Stimulated activated CD8-positive, alpha-beta memory T cell treated with anti-CD3 and anti-CD28 coated beads, Interleukin-7, amount 100 ng/mL, for 4 hours (primary cell): ENCODE measurements at places on chromosomes 11 and 22.

- DNase-seq: no peak
These were observed 22.8 kb downstream of the JAML start for GRCh38 chr11:118201966-118202365.

- no peak for DNase-seq
These were observed at the start of gene CD248 for GRCh38 chr11:66316849-66317251. TSS of gene CD248 (minus strand) at chr11:66317044. CDS start at chr11:66317027, 17 bp downstream.

- no peak for DNase-seq
These were observed 2.8 kb upstream of the OR51M1 start for GRCh38 chr11:5380740-5381342.

- no peak for DNase-seq
These were observed 5.3 kb downstream of the KCNK7 start for GRCh38 chr11:65590240-65590738.

DNA sequence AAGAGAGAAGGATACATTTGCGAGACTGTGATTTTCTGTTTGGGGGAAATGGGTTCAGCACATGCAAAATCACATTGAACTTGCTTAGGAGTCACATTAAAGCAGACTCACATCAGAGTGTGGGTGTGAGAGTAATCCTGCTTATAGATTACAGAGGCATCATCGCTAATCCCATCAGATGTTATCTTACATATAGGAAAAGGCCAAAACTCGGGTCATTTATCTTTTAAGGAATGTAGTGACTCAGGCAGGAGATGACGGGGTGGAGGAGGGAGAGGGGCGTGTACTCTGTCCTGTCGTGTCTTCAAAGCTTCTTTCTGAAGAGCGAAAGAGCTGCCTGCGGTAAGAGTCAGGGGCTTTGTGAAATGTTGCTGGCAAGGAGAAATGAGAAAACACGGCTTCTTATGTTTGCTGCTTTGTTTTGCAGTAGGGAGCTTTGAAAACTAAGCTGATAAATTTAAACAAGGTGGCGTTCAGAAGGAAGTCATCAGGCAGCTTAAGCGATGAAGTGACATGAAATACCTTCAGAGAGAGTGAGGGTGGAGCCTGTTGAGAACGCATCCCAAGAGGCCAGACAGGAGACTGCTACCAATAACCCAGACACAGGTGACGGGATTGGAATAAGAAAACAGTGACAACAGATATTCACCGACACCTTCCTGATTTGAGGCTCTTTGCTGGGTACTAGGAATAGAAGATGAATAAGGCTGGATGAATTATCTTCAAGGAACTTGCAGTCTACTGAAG, 2.2 kb upstream of the C11orf16 start:
- DNase-seq: no peak

DNA sequence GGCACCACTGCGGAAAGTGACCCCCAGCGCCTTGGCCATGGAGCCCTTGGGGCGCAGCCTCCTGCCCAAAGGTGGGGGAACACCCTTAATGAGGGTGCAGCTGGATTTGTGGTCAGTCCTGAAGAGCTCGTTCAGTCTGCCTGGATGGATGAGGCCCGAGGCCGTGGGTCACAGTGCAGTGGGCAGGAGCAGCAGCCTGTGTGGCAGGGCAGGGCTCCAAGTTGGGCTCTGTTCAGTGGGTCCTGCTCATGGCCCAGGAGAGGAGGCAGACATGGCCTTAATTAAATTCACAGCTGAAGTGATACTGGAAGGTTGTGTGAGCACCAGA, 33.3 kb downstream of the FAM83F start:
- no peak for DNase-seq
